ENCODE measurements at places on chromosomes 1 and 21.

GRCh38 chr1:171252482-171252881 is 4.2 kb downstream of the FMO1 start:
- DNase-seq = no peak

DNA sequence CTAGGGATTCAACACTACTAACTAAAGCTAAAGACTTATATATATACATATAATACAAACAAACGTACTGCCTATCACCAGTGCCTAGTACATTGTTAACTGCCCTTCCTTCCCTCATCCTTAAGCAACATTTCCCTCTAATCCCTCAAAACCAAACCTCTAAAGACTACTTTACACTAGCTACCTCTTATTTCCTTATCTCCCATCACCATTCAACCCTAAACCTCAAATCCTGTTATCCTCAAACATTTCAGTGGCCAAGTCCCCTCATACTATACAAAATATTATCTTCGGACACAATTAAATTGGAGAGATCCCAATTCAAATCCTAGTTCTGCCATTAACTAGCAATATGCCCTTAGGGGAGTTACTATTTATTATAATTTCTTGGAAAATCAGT is 3.7 kb downstream of the SCAF4 start:
- peak; percentile 42 for DNase-seq

DNA sequence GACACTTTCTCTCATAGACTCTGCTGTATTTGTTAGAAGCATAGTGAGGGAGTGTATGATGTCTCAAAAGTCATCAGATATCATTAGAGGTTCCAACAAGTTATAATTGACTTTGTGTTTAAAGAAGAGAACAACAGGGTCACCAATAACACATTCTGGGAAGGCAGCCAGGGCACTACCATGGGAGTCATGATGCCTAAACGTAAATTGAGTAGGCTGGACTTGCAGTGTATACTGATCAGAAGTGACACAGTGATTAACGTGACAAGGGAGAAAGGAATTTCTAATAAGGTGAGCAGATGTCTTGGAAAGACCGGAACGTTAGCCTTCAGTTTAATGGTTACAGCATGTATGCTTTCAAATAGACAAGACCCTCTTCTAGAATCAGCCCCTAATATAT is 973.2 kb downstream of the NCAM2 start:
- no peak for DNase-seq

- no peak for DNase-seq
Observed at GRCh38 chr1:86537928-86538695, 8.8 kb upstream of the CLCA4 start.

GRCh38 chr1:20982316-20982715 is 194.4 kb downstream of the EIF4G3 start:
- DNase-seq = no peak

- no peak for DNase-seq
Observed at GRCh38 chr1:168708698-168709404, 20.2 kb downstream of the DPT start.

DNA sequence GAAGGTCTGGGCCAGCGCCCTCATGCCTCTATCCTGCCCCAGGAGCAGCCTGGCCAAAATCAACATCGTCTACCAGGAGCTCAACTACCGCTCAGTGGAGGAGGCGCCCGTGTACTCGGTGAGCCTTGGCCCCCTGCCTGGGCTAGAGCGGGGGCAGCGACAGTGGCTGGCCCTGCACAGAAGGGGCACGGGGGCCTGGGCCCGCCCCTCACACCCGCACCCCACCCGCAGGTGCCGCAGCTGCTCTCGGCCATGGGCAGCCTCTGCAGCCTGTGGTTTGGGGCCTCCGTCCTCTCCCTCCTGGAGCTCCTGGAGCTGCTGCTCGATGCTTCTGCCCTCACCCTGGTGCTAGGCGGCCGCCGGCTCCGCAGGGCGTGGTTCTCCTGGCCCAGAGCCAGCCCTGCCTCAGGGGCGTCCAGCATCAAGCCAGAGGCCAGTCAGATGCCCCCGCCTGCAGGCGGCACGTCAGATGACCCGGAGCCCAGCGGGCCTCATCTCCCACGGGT is 10.8 kb downstream of the SCNN1D start:
- DNase-seq = peak; percentile 97

DNA sequence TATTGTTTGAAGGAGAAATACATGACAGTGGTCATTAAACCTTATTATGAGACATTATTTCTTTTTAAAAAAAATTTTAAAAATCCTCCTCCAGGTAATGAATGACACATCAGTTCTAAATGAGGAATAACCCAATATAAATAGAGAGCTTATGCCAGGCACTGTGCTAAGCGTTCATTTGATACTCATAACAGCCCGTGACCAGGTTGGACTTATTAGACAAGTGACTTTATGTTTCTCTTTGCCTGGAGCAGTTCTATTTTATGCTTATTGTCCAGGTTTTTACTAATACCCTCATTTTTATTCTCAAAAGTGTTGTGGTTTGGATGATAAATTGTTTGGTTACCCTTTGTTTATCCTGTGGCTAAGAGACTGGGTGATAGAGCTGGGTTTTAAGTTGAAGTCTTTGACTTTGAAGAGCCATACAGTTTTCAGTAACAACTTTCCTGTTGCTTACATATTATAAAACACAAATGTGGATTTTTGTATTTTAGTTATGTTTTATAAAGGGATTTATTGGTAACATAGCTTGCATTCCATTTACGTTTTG is 84.2 kb downstream of the RABGAP1L start:
- no peak for DNase-seq

DNA sequence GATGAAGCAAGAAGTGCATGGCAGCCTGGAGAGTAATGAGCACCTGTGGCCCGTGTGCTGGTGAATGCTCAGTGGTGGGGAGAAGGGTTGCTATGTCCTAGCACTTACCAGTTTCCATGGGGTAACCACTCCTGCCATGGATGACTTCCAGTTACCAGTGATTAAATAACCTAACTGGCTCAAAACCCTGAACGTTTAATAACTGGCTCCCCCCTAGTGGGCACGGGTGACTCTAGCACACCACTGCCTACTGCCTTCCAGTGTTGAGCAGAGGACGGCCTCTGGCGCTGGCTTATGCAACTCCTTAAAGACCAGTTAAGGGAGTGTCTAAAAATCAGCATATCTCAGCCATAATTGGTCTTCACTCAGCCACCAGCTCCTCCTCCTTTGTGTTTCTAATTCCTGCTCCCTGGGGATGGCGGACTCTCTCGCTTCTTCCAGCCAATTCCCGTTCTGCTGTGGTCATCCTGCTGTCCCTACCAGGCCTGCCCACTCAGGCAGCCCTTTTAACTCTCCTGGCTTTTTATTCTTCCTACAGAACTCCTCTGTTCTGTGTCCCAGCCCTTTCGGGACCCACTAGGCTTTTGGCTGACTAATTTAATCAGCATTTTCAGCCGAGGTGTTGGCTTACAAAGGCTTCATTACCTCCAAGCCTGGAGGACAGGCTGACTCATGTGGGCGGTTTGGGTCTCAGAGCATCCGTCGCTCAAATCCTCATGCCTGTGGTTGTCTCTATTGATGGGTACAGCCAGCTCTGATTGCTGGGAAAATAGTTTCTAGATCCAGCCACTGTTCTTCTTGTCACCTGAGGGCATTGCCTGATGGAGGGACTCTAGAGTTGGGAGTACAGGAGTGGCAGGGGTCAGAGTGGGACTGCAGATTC is 332.4 kb downstream of the CAMTA1 start:
- DNase-seq = peak; percentile 96

DNA sequence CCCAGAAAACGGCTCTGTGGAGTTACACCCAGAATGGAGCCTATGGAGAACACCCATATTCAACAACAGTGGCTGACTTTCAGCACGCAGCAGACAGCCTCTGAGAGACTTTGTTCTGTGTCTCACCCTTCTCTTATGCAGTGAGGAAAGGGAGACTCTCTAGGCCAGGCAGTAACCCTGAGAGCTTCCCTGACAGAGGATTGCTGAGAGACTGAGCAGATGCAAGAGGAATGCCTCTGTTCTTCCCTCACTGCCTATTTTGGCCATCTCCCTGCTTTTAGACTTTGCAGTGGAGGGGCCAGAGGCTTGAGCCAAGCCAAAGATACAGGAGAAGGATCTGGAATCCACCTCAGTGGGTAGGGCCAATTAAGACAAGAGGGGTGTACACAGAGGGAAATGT is 41.8 kb upstream of the SLC16A1 start:
- DNase-seq = peak; percentile 32

- no peak for DNase-seq
Observed at GRCh38 chr1:12326986-12327385, 97.2 kb downstream of the VPS13D start.

- DNase-seq = peak; percentile 90
Observed at GRCh38 chr1:94926126-94926914, 590 bp downstream of the CNN3 start.

GRCh38 chr1:223716302-223716862 is 4.0 kb downstream of the CAPN2 start:
- no peak for DNase-seq

- DNase-seq = peak; percentile 90
Observed at GRCh38 chr21:41564871-41565274, 56.9 kb upstream of the TMPRSS2 start.

GRCh38 chr1:10402729-10403274 is 3.9 kb downstream of the PGD start:
- DNase-seq = no peak

DNA sequence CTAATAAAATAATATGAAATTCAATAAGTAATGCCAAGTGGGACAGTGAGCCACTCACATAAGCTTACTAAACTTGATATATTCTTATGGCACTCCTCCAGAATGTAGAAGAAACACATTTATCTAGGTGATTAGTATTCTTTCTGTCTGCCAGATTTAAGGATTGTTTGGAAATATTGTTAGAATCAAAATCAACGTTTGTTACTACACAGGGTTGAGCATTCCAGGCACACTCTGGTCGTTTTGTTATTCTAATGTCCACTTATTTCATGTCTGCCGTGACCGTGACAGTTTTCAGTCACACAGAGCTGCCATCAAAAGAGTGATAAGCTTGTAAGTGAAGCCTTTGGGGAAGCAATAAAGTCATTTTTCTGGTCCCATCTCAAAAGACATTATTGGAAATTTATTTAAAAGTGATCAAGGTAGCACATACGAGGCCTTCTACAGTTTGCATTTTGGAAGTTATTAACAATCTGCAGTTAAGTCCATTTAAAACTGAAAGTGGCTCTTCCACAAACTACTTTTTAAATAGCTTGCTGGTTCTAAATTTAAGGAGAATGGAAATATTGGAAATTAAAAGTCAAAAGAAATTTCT is 38.0 kb downstream of the NFIA start:
- DNase-seq = no peak

DNA sequence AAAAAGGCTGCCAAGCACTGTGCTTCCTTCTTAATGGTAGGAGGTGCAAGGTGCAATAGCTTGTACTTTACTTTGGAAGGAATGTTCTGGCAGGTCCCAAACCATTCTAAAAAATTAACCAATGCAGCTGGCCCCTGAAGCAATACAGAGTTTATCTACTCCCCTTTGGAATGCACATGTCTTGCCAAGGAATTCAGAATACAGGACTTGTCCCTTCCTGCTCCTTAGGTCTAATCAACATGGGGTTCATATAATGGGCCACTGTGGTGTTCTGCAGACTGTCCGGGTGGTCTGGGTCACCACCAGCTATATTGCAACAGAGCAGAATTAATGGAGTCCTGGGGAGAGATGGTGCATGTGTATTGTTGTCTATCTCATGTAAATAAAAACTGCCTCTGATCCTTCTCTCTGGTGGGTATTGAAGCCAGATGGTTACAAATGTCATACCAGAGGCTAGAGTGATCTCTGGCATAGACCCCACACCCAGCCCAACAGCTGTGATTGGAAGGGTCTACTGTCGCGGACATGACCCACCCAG is 112.8 kb downstream of the RIPK4 start:
- peak; percentile 66 for DNase-seq

All from osteoblast (primary cell).